ENCODE measurements at places on chromosomes 12 and 14.
A peak's percentile ranks its signal among the peaks of the same experiment; 100 is the strongest.

- DNase-seq, result no peak
Measured at GRCh38 chr12:27340971-27341370, 8.3 kb downstream of the BMAL2 start.

- DNase-seq, result no peak
Measured at GRCh38 chr12:27970401-27971120, 2.0 kb downstream of the PTHLH start.

DNA sequence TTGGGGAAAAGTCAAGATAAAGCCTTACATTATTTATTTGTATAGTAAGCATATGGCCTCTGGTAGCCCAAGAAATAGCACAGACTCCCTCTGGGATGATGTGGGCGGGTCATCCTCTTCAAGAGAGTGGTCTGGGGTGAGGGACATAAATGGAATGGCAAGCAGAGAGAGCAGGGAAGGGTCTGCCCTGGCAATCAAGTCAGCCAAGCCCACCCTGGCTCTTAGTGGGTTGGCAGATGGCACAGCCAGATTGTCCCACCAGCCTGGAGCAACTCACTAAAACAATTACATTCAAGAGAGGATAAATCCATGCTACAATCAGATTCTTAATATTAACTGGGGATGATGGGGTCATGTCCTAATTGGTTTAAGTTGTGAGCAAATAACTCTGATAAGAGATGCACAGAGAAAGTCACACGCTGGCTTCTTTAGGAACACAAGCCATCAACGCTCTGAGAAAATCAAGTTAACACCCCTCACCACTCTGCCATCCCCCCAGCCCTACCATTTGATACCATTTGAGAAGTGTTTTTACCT, 2.8 kb upstream of the PELI2 start:
- DNase-seq, result no peak

- DNase-seq, result no peak
Measured at GRCh38 chr12:13979772-13980378, 1.5 kb downstream of the GRIN2B start.

GRCh38 chr14:36974985-36975384, 197.4 kb downstream of the SLC25A21 start:
- DNase-seq, result no peak

DNA sequence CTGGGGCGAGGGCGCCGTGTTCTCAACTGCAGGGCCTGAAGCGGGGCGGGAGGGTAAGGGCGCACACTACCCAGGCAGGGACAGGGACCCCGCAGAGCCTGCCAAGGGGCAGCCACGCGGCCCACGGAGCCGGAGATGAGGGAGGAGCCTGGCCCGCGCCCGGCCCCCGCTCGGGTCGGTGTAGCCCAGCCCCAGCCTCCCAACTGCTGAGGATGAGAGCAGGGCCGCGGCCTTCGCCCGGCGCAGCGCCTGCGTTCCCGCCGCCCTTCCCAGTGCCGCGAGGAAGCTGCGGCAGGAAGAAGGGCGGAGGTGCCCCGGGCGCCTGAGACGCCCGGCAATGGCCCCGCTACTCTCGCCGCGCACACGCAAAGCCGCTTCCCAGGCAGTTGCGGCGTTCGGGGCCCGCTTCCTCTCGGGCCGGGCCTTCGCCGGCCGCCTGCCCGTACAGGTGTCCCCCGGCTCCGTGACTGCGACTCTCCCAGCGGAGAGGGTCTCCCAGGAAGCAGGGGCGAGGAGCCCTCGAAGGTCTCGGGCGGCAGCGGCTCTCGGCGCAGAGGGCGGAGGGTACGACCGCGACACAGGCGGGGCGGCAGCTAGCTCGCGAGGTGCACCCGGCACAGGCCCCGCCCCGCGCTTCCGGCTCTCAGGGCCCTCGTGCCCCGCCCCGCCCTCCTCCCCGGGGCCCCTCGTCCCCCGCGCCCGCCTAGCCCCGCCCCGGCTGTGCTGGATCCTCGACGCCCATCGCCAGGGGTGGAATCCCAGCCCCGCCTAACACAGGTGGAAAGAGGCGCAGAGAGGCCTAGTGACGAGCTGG, 24.8 kb upstream of the YY1 start:
- peak; percentile 66 for DNase-seq

DNA sequence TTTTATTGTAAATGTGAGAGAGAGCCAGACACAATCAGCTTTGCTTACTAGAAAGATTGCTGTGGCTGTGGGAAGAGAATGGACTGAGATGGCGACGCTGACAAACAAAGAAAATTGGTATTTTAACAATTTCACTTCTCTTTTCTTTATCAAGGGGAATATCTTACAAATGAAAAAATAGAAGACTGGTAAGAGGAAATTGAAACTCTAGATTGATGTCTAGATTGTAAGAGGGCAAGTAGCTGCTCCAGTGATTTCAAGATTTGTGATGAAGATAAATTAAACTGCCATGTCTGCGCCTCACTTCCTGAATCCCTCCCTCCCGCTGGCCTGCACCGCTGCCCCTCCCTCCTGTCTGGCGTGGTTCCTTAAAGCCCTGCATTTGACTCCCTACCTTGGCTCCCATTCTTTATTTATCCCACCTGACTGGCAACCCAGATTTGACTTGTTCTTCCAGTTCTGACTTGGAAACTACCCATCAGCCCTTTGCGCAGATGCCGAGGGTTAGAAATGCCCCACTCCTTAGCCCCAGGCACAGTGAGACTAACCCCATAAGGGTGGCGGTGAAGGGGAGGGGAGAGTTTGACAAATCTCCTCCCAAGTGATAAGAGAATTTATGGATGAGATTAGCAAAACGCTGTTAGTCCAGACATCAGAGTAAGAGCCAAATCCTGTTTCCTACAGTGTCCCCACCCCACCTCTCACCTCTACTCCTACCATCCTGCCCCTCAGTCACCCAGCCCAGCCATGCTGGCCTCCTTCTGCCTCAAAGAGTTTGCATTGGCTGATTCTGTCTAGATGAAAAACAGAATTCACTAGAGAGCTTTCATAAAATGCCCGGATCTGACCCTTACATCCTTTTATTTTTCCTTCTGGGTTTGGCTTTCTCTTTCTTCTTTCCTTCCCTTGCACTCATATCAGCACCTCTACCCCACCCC, 125.3 kb upstream of the ATF7IP start:
- peak; percentile 94 for DNase-seq

Data from PC-9 (cell line).